ENCODE measurements at places on chromosomes 7 and 10. TPM values are rescaled to one million over a fixed set of nuclear protein-coding genes. Genes with fewer than 3 reads are reported as not detected.

PTPN20 gene
- not detected for total RNA-seq

TEX36 gene
- not detected for total RNA-seq

GRCh38 chr7:139294951-139295575 lies 46.1 kb upstream of the FMC1 start:
- DNase-seq: no peak

DNA sequence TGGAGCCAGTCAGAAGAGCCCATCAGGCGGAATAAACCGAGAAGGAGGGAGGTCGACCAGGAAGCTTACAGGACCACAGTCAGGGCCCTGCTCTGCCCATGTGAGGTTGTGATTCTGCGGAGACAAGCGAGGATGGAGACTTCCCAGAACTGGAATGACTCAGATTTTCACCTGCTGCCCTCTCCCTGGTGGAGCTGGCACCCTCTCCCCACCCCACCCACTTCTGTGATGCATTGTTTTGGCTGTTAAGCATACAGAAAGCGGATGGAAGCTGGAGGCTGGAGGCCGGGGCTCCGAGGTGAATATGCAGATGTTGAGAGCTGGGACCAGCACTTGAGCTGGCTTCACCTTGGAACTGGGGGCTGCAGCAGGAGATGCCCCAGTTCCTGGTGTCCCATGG lies 57.4 kb downstream of the NPTX2 start:
- DNase-seq: no peak

DNA sequence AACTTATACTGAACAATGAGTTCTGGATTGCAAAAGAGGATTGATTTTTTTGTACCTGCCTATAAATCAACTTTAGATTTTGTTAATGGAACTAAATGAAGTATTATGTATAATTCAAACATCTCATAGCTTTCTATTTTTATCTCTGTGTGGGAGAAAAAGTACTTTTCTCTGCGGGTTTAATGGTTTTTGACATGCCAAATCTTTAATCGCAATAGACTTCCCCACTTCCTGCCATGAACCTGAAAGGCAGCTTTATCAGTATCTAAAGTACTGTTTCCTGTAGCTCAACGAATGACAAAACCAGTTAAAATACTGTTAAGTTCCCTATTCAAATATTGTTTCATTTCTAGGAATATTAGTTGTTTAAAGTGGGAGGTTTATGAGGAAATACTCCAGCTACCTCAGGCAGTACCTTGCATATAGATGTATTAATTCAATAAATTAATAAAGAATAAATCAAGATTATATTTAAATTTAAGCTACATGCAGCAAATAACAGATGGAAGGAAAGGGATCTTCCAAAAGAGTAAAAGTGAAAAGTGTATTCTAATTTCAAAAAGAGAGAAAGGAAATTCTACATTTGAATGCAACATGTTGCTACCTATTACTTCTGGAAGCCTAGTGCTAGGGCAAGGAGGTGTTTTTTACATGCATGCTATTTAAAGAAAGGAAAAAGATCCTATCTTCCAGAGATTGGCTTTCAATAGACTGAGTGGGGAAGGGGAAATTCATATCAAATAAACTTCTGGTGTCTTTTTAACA lies 75.9 kb downstream of the SVOPL start:
- DNase-seq: no peak

Measured in K562 (cell line).